ENCODE measurements at places on chromosomes 1 and 21. TPM values are rescaled to one million over a fixed set of nuclear protein-coding genes. Genes with fewer than 3 reads are reported as not detected.

TCHH gene
- total RNA-seq = 0.16 TPM

CNKSR1 gene
- not detected for total RNA-seq

PDE9A gene
- total RNA-seq = 33.4 TPM

TBCE gene
- 14.9 TPM for total RNA-seq

KCNN3 gene
- total RNA-seq = 13.7 TPM

PGLYRP4 gene
- not detected for total RNA-seq

MAN1C1 gene
- total RNA-seq = 27.1 TPM

FBXO2 gene
- 5.7 TPM for total RNA-seq

C1orf56 gene
- total RNA-seq = 9.8 TPM

MYOC gene
- 1,432 TPM for total RNA-seq

OR14K1 gene
- total RNA-seq = not detected

AIRE gene
- total RNA-seq = not detected

NOTCH2 gene
- 150 TPM for total RNA-seq

NCF2 gene
- total RNA-seq = 3.7 TPM

ASPM gene
- 0.96 TPM for total RNA-seq

RSBN1 gene
- 20.9 TPM for total RNA-seq

ARHGAP29 gene
- total RNA-seq = 78.4 TPM

KRTAP11-1 gene
- total RNA-seq = not detected

RGS8 gene
- not detected for total RNA-seq

GPR61 gene
- total RNA-seq = not detected

LCE2D gene
- total RNA-seq = not detected

SPATA6 gene
- total RNA-seq = 16.4 TPM

SAMD11 gene
- 14.2 TPM for total RNA-seq

CFHR4 gene
- total RNA-seq = not detected

GUCA2A gene
- total RNA-seq = not detected

OLFML2B gene
- 1.1 TPM for total RNA-seq

MED8 gene
- 31.4 TPM for total RNA-seq

CHD1L gene
- 19.6 TPM for total RNA-seq

OR10J4 gene
- not detected for total RNA-seq

PLPPR4 gene
- 0.77 TPM for total RNA-seq

NHLH1 gene
- total RNA-seq = not detected

FAM72B gene
- total RNA-seq = not detected

BROX gene
- 53.7 TPM for total RNA-seq

HSD3B1 gene
- not detected for total RNA-seq

KRTAP12-4 gene
- total RNA-seq = not detected

KANK4 gene
- 0.17 TPM for total RNA-seq

ANGPTL1 gene
- total RNA-seq = 317 TPM

POGK gene
- 51.2 TPM for total RNA-seq

ALG14 gene
- total RNA-seq = 0.96 TPM

MYOG gene
- 0.35 TPM for total RNA-seq
